ENCODE measurements at places on chromosomes 12 and 14.

DNA sequence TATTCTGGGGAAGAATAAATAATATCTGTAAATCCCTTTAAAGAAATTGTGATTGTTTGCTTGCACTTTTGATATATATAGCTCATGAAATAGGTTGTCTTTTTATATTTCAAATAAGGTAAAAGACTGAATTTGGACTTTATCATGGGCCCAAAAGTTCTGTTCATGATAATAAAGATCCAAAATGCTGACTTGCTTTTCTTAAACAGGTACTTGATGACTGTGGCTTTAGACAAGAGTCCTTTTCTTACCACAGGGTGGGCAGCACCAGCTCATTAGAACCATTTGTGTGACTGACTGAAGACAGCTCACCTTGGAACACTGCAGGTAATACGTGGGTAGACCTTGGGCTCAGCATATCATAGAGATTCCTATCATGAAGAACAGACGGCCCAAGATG, 432.6 kb downstream of the ETNK1 start:
- DNase-seq: no peak

DNA sequence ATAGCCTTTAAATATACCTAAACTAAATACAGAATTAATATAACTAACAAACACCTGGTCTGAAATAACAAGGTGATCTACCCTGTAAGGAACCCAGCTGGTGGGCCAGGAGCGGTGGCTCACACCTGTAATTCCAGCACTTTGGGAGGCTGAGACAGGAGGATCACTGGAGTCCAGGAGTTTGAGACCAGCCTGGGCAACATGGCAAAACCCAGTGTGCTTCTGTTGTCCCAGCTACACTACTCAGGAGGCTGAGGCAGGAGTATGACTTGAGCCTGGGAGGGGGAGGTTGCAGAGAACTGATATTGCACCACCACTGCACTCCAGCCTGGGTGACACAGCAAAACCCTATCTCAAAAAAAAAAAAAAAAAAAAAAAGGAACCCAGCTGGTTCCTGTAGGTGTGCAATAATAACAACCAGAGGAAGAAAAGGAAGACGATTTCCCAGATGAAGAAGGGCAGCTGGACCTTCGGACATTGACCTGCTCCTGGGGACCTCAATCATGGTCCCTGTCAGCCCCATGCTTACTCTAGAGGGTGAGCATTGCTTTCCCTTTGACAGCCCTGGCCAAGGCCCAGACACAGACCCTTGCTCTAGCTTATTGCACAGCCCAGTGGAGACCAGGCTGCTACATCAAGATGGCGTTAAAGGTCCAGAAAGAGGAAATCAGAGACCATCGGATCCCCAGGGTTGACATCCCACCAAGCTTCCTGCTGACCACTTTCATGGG, 5.4 kb downstream of the FOS start:
- DNase-seq: no peak

GRCh38 chr14:104845834-104846441, 19.1 kb upstream of the CEP170B start:
- no peak for DNase-seq

DNA sequence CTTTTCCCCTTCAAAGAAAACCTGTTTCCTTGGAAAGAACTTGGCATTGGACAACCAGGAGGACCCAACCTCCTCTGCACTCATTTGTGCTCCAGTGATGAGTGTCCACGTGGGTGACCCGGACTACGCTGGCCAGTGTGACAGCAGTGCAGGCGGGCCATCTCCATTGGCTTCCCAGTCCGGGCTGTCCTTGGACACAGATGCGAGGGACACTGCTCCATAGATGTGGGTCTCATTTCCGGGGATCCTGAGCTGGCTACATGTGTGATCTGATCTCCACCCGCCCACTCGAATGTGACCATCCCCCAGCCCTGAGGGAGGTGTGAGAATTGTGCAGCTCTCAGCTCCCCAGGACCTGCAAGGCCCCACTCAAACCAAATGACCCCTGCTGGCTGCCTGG, 836.6 kb upstream of the TMEM132C start:
- no peak for DNase-seq

Measured in left renal cortex interstitium (tissue), 4 donors.